ENCODE measurements at places on chromosomes 11 and 22. TPM values are rescaled to one million over a fixed set of nuclear protein-coding genes. Genes with fewer than 3 reads are reported as not detected.

DNA sequence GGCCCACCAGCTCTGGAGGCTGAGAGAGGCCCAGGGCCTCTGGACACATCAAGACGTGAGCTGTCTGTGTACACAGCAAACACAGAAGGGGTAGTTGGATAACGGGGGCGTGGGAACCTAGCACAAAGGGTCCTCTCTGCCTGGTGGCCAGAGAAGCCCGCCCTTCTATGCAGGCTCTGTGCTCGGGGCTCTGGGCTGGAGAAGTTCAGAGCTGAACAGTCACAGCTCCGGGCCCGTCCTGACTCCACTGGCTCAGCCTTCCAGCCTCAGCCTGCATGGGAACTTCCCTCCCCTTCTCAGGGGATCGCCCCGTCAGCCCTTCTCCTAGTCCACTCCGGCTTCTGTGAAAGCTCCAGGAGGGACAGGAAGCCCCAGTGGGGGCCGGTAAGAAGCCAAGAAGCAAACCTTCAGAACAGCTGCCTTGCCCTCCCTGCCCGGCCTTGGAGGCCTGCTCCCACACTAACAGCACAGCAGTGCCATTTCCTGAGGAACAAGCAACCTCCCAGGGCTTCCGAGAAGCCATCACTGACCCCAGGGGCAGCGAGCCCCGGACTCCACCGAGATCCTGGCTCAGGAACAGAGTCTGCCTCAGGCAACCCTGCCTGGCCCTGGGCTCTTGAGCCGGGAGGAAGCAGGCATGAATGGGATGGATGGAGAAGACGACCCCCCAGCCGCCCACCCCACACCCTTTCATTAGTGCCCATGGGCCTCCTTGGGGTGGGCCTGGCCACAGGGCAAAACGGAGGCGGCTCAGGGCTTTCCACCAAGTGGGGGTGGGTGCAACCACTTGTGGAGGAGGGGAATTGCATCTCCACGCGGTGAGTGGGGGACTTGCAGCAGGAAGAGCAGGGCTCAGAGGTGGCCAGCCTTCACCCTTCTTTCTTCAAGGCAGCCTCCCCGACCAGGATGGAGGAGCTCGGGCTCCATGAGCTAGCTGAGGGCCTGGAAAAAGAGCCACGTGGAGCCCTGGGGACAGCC lies 119.8 kb downstream of the ST3GAL4 start:
- no peak for DNase-seq
- H3K4me1 ChIP-seq, result peaks cover 6% of the 10 kb centered on the region
- no peak overlapping the region for H3K27ac ChIP-seq

GRCh38 chr11:110621826-110622225 lies 90.4 kb downstream of the ARHGAP20 start:
- H3K4me3 ChIP-seq, result no peak overlapping the region
- H3K27me3 ChIP-seq, result no peaks in the 10 kb centered on the region
- H3K36me3 ChIP-seq, result no peaks in the 10 kb centered on the region
- DNase-seq, result no peak
- no peaks in the 10 kb centered on the region for H3K4me1 ChIP-seq
- no peak overlapping the region for H3K27ac ChIP-seq

DNA sequence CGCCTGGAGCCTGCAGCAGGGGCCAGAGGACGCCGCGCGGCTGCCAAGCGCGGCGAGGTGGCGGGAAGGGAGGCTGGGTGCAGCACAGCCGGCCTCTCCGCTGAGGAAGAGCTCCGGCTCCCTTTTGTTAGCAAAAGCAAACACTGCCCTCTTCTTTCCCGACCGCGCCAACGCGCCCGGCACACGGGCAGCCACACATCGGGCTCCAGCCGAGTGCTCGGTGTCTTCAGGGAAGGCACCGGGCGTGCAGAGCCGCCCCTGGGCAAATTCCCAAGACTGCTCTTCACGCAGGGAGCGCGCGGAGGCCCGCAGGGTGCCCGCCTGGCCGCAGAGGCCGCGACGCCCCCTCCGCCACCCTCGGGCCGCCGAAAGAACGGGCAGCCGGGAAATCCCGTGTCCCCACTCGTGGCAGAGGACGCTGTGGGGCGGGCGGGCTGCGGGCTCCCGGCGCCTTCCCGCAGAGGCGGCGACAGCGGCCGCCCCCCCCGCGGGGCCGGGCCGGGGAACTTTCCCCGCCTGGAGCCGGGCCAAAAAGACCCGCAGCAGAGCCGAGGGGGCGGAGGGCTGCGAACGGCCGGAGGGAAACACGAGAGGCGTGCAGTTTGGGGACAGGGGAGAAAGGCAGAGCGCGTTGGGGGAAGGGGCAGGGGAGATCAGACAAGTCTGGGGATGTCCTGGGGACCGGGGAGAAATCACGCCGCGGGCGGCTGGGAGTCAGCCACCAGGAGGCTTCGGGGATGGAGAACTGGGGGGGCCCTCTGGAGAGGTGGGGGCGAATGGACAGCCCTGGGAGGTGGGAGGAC lies 931 bp downstream of the CADM1 start:
- H3K27ac ChIP-seq, result no peak overlapping the region
- H3K27me3 ChIP-seq, result peaks cover 1% of the 10 kb centered on the region
- H3K4me1 ChIP-seq, result no peaks in the 10 kb centered on the region

- peaks cover 26% of the 10 kb centered on the region for H3K27me3 ChIP-seq
- no peak overlapping the region for H3K4me3 ChIP-seq
- no peak for DNase-seq
- no peaks in the 10 kb centered on the region for H3K36me3 ChIP-seq
- no peak overlapping the region for H3K27ac ChIP-seq
Measured at GRCh38 chr11:102552447-102553194, 22.1 kb upstream of the MMP7 start.

GRCh38 chr11:130533871-130534270 lies 85.4 kb downstream of the ADAMTS15 start:
- H3K4me1 ChIP-seq, result peaks cover 9% of the 10 kb centered on the region
- no peak for DNase-seq
- H3K27me3 ChIP-seq, result peaks cover 24% of the 10 kb centered on the region
- no peak overlapping the region for H3K4me3 ChIP-seq

DNA sequence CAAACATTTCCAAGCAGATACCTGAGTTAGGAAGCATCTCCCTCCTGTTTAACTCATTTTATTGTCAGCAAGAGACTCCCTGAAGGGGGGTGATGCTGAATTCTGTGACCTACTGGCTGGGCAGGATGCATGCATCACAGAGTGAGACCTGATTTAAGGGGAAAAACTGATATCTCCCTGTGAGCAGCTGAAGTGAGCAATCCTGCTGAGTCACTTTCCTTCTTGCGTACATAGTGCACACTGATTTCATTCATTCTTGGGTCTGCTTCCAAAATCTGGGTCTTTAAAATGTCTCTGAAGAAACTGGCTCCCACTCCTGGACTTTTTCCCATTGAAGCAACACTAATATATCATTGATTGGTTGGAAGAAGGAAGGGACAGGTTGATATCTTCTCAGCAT lies 23.3 kb downstream of the P4HA3 start:
- no peaks in the 10 kb centered on the region for H3K27me3 ChIP-seq
- peaks cover 12% of the 10 kb centered on the region for H3K4me1 ChIP-seq

- peak overlapping the region; percentile 69 for H3K4me3 ChIP-seq
- DNase-seq, result no peak
- no peak overlapping the region for H3K27ac ChIP-seq
- H3K27me3 ChIP-seq, result peaks cover 77% of the 10 kb centered on the region
- no peaks in the 10 kb centered on the region for H3K36me3 ChIP-seq
Measured at GRCh38 chr11:31826536-31827438, 15.7 kb upstream of the PAX6 start.

DNA sequence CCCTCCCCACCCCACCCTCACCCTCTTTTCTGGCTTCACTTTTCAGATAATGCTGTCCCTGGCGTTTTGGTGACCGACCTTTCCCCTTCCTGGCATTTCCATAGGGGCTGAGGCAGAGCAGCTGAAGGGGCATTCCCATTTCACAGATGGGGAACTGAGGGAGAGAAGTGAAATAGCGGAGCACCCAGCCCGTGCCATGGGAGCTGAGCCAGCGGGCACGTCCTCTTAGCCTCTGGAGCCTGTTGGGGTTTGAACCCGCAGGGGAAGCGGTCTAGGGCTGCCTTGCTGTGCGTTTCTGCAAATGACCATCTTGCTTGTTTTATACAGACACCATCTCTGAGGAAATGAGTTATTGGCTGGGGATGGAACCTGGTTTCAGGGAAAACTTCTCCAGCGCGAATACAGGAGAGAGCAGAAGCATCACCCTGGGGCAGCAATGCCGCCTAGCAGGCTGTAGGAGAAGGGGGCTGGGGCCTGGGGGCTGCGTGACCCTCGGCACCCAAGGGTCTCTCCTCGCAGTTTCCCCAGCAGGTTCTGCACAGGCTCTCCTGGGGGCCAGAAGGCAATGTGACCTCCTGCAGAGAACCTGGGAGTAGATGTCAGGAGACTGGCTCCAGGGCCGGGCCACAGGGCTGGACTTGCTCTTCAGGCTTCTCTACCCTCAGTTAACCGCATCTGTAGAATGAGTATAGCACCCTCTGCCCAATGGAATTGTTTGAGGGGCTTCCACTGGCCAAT lies 1.5 kb downstream of the PTPRJ start:
- no peak for DNase-seq
- peak overlapping the region; percentile 89 for H3K4me3 ChIP-seq
- peaks cover 9% of the 10 kb centered on the region for H3K36me3 ChIP-seq
- H3K27me3 ChIP-seq, result peaks cover 2% of the 10 kb centered on the region
- peaks cover 45% of the 10 kb centered on the region for H3K4me1 ChIP-seq

- no peak overlapping the region for H3K27ac ChIP-seq
- H3K36me3 ChIP-seq, result no peaks in the 10 kb centered on the region
- H3K4me1 ChIP-seq, result 0 out of 2 replicates have a peak, but pooled peaks cover 5% of the 10 kb centered on the region
- H3K4me3 ChIP-seq, result no peak overlapping the region
- H3K27me3 ChIP-seq, result peaks cover 26% of the 10 kb centered on the region
- DNase-seq, result no peak
Measured at GRCh38 chr11:114085965-114086793, 26.7 kb downstream of the ZBTB16 start.

DNA sequence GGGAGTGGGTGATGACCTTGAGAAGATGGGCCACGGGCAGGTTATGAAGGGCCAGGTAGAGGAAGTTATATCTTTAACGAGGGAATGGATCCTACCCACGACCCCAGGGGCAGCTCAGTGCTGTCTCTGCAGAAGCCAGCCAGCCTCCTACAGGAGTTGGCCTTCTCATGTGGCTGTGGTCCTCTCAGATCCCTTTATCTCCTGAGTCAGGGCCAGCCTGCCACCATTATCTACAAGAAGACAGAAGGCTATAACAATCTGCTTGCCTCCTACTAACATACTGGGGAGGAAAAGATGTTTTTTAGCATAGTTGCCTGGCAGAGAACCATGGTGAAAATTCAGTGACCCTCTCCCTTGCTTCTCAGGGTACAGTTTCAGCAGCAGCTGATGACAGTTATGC lies 7.0 kb upstream of the YWHAH start:
- peaks cover under 1% of the 10 kb centered on the region for H3K4me1 ChIP-seq
- DNase-seq, result no peak
- H3K4me3 ChIP-seq, result no peak overlapping the region

DNA sequence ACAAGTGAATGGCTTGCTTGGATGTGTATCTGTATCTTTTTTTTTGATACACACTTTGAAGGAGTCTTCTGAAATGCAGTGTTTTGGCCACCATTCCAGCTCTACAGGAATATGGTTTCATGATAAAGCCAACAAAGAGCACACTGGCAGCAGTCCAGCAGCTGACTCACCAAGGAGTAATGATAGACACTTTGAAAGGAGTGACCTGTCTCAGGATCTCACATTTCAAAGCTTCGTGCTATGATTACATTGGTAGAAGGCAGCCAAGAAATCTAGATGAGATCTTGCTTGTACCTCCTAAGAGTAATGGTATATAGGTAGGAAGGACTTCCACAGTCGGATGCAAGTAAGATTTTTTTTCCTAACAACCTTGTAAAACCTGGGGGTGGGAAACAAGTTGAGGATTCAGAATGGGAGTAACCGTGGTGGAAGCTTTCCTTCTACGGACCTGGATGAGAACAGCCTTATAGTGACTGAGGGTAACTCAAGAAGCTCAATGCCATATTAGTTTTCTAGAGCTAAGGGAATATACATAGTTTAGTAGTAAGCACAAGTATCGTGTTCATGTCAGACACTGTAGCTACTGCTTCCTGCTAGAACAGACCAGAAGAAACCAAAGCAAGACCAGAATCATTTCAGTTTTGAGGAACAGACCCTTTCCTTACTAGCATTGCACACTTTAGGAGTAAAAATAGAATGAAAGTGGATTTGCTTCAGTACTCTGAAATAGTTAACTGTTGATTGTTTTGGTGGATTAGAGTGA lies 25.0 kb downstream of the MTMR3 start:
- DNase-seq, result peak; percentile 89
- H3K4me1 ChIP-seq, result peaks cover 49% of the 10 kb centered on the region
- no peaks in the 10 kb centered on the region for H3K36me3 ChIP-seq

DNA sequence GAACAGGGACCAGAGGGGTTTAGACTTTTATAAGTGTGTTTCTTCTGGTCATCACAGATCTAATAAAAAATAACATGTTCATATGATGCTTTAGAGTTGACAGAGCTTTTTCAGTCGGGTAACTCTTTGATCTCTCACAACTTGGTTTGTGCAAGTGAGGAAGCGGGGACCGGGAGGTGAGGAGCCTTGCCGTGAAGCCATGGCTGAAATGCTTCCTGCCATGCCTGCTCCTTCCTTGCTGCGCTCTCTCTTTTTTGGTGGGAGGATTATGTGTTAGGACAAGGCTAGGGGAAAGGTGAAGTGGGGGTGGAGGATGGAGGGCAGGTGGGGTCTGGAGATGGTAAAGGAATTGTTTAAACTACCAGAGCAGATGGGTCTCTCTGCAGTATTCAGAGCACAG lies 23.8 kb downstream of the TEAD1 start:
- peaks cover 5% of the 10 kb centered on the region for H3K27me3 ChIP-seq
- peaks cover 17% of the 10 kb centered on the region for H3K36me3 ChIP-seq
- no peak overlapping the region for H3K4me3 ChIP-seq
- DNase-seq, result no peak
- H3K27ac ChIP-seq, result peak overlapping the region; percentile 100
- peaks cover 100% of the 10 kb centered on the region for H3K4me1 ChIP-seq

DNA sequence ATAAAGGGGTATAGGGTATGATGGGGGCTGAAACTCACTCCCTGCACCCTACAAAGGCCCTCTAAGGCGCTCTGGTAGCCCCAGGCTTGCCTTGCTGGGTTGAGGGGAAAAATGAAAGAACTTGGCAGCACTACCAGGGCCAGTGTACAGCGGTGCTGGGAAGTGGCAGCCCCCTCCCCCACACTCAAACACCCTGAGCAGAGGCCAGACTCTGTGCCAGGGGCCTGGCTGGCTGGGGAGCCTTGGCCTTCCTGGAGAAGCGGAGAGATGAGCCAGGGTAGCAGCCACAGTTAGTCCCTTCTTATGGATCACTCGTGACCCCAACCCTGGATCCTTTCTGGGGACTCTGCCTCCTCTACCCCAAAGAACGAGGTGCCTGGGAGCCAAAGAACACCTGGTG lies 2.7 kb downstream of the TMEM134 start:
- H3K4me1 ChIP-seq, result peaks cover 12% of the 10 kb centered on the region
- no peak overlapping the region for H3K4me3 ChIP-seq
- no peaks in the 10 kb centered on the region for H3K27me3 ChIP-seq
- no peak for DNase-seq
- no peak overlapping the region for H3K27ac ChIP-seq

ISX gene
- not detected for total RNA-seq

VWA5A gene
- not detected for total RNA-seq

OR10G4 gene
- not detected for total RNA-seq

GRM5 gene
- not detected for total RNA-seq

LUZP2 gene
- total RNA-seq, result not detected

FOLR1 gene
- total RNA-seq, result 0.40 TPM

TUBA8 gene
- total RNA-seq, result 0.34 TPM

Data from HFFc6 (cell line).